Upper lobe of left lung (tissue), 6 donors: ENCODE measurements at places on chromosomes 5 and 9.

GRCh38 chr5:96961053-96961452 is 25.2 kb downstream of the LNPEP start:
- no peak for DNase-seq

GRCh38 chr9:78986446-78986845 is 585.3 kb upstream of the TLE4 start:
- DNase-seq: no peak

DNA sequence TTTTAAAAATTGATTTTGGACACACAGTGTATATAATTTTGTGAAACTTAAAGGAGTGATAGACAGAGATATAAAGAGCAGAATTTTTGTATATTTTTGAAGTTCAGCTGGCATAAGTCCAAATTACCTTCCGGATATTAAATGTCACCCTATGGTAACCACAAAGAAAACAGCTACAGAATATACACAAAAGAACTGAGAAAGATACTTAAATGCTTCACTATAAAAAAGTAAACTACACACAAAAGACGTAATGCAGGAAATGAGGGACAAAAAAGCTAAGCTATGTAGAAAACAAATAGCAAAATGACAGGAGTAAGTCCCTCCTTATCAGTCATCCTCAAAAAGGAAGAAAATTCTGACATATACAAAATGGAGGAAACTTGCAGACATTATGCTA is 29.4 kb downstream of the HACD4 start:
- no peak for DNase-seq

GRCh38 chr9:99126312-99126711 is 21.4 kb downstream of the TGFBR1 start:
- DNase-seq: no peak

- no peak for DNase-seq
Measured at GRCh38 chr9:98962861-98963260, 19.2 kb downstream of the COL15A1 start.

DNA sequence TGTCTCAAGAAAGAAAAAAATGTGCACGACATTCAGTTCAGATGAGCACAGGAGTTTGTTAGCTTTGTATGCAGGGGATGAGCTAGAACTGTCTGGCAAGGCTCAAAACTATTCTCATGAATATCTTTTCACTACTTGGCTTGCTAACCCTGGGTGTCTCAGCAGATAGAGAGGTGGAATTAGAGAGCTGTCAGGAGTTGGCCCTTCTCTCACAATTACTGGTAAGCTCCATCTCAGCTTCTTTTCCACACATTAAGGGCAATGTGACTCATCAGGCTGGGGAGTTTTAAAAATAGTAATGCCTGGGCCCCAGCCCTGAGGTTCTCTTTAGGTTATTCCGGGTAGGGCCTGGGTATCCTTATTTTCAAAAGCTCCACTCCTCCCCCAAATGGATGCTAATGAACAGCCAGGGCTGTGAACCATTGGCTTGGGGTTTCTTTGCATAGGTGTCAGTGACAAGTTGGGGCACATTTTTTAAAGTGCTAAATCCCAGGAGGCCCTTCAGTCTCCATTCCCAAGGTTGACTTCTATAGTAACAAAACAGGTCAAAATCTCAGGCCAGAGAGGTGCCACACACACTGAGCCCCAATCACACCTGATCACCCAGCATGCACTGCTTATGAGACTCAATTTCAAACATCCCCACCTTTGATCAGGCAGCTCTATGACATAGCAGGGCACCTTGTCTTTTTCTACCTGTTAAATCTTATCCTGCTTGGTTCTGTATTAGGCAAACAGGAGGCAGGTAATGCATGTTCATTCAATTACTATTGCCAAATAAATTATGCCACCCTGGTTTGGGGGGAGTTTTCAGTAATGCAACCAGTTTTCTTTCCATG is 239.7 kb upstream of the DAP start:
- no peak for DNase-seq

- no peak for DNase-seq
Measured at GRCh38 chr5:160565376-160565775, 143.7 kb downstream of the PTTG1 start.

DNA sequence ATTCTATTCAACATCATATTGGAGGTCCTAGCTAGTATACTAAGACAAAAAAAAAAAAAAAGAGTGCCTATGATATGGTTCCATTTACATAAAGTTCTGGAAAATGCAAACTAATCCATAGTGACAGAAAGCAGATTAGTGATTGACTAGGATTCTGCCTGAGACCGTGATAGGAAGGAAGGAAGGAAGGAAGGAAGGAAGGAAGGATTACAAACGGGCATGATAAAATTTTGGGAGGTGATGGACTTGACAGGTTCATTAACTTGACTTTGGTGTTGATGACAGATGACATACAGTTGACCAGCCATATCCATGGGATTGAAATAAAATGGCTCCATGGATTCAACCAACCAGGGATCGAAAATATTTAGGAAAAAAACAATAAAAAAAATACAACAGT is 79.1 kb upstream of the MAN2A1 start:
- DNase-seq: no peak

DNA sequence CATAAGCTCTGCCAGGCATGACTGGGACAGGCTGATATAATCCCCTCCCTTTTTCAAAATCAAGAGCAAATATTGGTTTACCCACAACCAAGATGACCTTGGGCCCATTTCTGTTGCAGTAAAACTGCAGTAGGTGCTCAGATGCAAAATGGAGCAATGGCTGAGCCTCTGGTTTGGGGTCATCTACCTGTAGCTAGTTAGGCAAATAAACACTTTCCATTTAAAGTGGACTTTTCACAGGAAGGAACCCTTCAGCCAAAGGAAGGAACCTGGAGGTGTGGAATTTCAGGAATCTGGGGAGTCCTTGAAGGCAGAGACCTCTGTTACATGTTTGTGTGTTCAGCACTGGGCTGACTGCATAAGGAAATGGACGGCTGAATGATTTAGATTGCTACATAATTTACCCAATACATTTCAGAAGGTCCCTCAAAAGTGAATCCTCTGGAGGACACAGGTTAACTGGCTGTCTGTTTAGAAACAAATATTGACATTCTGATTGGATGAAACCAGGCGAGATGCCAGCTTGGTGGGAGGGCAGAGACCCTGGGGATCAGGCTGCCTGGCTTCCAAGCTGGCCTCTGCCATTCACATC is 170.1 kb upstream of the ZNF618 start:
- no peak for DNase-seq

GRCh38 chr9:133009906-133010582 is 20.8 kb upstream of the GTF3C5 start:
- DNase-seq: no peak
